ENCODE measurements at places on chromosomes 11 and 22.
A peak's percentile ranks its signal among the peaks of the same experiment; 100 is the strongest.

DNA sequence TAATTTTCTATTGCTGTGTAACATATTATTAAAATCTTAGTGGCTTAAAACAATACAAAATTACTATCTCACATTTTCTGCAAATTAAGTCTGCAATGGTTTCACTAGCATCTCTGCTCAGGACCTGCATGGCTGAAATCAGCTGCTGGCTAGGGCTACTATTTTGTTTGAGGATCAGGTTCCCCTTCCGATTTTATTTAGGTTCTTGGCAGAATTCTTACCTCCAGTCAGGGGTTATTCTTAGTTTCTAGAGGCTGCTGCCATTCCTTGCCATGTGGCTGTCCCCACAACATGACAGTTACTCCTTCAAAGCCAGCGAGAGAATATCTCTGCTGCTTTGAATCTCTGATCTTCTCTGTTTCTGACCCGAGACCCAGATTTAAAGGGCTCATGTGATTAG, 424.5 kb upstream of the ANO5 start:
- no peak for DNase-seq

- no peak for DNase-seq
Measured at GRCh38 chr22:27882507-27883290, 36.4 kb downstream of the PITPNB start.

DNA sequence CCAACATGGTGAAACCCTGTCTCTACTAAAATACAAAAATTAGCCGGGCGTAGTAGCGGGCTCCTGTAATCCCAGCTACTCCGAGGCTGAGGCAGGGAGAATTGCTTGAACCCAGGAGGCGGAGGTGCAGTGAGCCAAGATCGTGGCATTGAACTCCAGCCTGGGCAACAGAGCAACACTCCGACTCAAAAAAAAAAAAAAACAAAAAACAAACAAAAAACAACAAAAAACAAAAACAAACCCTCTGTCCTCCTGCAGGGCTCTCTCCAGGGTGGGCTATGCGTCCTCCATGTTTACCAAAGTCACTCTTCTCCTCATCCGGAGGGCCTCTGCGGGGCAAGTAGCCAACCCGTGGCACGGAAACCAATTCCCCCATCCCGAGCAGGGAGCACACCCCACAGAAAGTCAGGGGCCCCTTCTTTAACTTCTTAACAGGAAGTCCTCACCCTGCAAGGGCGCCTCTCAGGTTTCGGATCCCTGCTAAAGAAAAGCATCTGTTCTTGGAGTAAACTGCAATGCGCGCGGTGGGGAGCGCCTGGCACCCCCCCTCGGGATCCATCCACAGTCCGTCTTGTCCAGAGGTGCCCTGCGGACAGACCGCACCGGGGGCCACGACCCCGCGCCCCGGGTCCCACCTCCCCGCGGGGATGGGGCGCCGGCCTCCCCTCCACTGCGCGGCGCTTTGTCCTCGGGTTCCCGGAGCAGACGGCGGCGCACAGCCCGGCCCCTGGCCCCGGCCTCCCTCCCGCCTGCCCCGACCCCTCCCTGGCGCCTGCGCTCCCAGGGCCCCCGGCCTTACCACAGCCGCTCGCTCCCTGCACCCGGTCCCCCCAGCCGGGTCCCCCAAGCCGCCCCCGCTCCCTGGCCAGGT, 712 bp downstream of the CERK start:
- DNase-seq = no peak

- DNase-seq = no peak
Measured at GRCh38 chr11:65126624-65127274, 4.6 kb downstream of the MRPL49 start.

DNA sequence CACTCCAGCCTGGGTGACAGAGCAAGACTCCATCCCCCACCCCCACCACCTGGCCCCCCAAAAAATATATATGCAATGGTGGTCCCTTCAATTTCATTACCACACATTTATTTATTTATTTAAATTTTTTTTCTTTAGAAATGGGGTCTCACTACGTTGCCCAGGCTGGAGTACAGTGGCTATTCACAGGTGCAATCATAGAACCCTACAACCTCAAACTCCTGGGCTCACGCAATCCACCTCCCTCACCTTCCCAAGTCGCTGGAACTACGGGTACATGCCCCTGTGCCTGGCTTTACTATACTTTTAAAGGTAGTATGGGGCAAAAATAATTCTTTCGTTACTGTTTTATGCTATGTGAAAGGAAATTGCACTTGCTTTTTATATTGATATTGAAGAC, 50.9 kb upstream of the EP300 start:
- no peak for DNase-seq

GRCh38 chr11:109241988-109242536, 179.9 kb upstream of the C11orf87 start:
- no peak for DNase-seq

GRCh38 chr11:26608507-26609146, 36.6 kb upstream of the MUC15 start:
- DNase-seq = no peak

DNA sequence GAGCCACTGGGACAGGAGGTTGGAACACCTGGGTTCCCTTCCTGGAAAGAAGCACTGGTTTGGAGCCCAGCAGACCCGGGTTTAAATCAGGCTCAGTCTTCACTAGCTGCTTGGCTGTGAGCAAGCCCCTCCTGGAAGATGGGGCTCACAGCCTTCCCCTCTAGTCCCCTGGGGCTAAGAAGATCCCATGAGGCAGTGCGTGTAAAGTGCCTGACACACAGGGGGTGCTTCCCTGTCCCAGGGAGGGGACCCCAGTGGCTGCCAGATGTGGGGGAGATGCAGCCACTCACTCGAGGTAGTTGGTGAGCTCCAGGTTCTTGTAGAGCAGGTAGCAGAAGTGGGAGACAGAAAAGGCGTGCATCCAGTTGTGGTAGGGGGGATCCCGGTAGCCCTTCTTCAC, 93.2 kb downstream of the PDE2A start:
- peak; percentile 4 for DNase-seq

- no peak for DNase-seq
Measured at GRCh38 chr11:71117311-71117710, 135.1 kb downstream of the SHANK2 start.

DNA sequence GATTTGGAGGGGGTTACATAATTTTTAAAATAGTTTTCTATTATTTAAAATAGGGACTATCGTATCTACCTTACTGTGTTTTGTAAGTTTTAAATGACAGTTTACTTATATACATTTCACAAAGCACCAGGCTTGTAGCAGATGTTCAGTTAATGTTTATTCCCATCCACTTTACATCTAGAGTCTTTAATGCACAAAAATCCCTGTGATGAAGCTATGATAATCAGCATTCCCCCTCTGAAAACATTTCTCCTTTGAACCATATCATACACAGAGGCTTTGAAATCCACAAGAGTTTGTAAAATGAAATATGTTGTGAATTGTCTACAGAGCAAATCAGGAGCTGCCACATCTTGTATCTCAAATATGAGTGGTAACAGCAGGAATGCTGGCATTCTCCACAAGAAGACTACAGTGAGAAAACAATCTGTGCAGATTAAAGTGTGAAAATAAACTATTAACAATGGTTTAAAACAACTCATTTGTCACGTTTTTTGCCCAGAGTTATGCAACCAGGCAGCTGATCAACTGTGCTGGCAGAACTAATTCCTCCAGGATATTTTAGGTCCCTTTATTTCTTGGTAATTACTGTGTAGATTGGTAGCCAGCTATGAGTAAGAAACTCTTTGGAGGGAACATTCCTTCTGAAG, 699.1 kb upstream of the ARHGAP42 start:
- DNase-seq = no peak

GRCh38 chr11:67270256-67271204, 4.3 kb downstream of the GRK2 start:
- peak; percentile 52 for DNase-seq

DNA sequence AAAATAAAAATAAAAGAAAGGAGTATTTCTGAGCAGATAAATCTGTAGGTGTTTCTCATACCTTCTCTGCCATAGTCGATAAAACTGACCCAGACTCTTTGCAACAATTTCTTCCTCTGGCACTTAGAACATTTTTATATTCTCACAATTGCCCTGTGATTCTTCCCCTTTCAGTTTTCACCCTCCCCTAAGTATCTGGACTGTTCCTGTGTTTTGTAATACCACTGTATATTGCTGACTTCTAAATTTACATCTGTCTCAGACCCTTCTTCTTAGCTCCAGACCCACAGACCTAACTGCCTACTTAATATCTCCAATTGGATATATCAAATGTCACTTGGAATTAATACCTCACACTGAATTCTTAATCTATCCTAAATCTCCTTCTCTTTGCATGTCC, 133.4 kb upstream of the DDI1 start:
- no peak for DNase-seq

- no peak for DNase-seq
Measured at GRCh38 chr11:88326099-88326498, 11.4 kb downstream of the CTSC start.

- no peak for DNase-seq
Measured at GRCh38 chr22:24982301-24983056, 30.0 kb downstream of the KIAA1671 start.

DNA sequence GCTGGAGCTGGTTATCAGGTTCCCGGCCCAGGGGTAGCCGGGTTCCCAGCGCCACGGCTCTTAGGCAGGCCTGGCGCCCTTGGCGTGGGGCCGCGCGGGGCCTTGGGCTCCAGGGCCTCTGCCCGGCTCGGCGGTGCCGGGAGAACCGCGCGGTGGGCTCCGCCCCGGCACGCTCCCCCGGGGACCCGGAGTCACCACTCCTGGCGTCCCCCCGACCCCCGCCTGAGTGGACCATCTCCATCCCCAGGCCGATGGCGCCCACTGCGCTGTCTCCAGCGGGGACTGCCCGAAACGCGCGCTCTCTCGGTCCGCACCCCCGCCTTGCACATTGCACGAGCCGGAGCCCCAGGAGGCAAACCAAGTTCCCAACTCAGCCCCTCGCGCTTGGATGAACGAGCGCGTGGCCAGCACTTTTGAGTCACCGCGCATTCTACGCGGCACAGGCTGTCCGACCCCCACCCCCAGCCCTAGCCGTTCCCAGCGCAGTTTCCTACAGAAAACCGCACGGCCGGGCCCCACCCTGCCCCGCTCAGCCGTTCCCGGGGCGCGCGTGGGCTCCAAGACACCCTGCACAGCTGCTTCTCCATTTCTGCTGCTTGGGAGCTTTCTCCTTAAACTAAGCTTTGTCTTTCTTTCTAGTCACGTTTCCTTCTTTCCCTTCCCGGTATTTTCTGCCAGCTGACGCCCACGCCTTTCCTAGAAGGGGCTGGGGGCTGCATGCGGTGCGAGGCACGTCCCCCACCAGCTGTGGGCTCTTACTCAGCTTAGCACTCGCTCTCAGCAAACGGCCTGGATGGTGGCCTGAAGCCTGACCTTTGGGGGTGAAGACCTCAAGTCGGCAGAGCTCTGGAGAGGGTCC, 650 bp upstream of the CHID1 start:
- peak; percentile 69 for DNase-seq

DNA sequence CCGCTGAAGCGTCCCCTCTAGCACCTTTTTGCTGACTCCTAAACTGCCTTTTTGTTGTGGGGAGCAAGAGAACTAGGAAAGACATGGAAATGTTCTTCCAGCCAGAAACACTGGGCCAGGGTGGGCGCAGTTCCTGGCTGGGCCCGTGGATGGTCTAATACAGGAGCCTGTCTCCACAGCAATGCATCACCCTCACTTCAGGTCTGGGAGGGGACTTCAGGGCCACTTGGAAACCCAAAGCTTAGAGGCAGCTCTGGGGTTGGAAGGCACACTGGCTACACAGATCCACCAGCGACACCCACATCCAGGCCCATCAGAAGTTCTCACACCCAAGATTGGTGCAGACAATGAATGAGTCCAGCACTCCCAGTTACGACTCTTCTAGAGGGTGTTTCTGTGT, 120.3 kb downstream of the ETS1 start:
- no peak for DNase-seq

DNA sequence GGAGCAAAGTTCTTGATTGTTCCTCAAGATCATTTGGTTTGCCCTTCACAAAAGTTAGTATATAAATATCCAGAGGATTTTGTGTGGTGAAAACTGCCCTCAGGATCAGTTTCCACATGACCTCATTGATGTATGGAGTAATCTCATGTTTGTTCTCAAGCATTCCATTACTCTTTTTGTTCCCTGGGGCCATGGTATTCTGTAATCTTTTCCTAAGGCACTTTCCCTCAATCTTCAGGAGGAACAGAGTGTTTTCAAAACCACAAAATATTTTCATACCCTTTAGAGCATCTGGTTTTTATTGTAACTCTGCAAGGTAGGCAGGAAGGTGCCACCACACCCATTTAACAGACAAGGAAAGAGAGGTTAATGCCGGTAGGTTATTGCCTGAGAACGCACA, 99.6 kb downstream of the FAM181B start:
- no peak for DNase-seq

- DNase-seq = no peak
Measured at GRCh38 chr22:44795701-44796630, 43.6 kb downstream of the ARHGAP8 start.

GRCh38 chr11:60870276-60870675, 2.9 kb downstream of the ZP1 start:
- DNase-seq = no peak

DNA sequence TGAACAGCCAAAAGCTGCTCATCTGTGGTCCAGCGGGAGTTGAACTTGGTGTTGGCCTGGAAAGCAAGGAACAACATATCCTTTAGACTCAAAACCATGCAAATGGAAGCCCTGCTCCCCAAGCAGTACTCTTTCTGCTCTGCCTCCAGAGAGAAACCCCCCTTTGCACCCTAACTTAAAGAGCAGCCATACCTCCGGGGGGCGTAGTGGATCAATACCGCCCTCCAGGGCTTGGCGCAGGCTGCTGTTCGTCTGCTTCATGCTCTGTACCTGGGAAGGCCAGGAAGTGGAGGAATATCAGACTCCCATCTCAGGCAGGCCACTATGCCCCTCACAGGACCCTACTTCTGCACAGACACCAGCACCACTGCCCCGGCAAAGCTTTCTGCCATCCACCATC, 4.3 kb downstream of the RCOR2 start:
- DNase-seq = no peak

GRCh38 chr22:50034126-50035081, 21.8 kb upstream of the IL17REL start:
- no peak for DNase-seq

DNA sequence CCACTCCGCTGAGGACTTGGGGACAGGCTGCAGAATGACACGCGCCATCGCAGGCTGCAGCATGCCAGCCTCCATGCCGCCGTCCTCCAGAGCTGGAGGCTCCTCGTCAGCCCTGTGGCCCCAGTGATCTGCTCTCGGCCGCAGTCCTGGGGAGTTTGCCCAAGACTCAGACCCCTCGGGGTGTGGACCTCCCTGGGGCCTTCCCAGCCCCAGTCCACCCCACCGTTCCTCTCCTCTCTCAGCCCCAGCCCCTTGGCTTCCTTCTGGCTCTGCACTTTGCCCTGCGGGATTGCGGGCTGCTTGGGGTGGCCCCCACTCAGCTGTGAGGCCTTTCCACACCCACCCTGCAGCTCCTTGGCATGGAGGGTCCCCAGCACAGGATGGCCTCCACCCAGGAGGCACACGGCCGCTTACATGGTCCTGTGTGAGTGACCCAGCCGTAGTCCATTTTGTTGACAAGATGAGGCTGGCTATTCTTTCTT, 414.9 kb downstream of the TBC1D22A start:
- DNase-seq = no peak

- DNase-seq = no peak
Measured at GRCh38 chr11:44978961-44979331, 28.3 kb upstream of the TP53I11 start.
